Cerebellar nuclear complex (tissue), 1 donor: ENCODE measurements at places on chromosomes 1 and 21.

- DNase-seq, result no peak
These were observed 45.6 kb downstream of the CHAF1B start for GRCh38 chr21:36430841-36431240.

DNA sequence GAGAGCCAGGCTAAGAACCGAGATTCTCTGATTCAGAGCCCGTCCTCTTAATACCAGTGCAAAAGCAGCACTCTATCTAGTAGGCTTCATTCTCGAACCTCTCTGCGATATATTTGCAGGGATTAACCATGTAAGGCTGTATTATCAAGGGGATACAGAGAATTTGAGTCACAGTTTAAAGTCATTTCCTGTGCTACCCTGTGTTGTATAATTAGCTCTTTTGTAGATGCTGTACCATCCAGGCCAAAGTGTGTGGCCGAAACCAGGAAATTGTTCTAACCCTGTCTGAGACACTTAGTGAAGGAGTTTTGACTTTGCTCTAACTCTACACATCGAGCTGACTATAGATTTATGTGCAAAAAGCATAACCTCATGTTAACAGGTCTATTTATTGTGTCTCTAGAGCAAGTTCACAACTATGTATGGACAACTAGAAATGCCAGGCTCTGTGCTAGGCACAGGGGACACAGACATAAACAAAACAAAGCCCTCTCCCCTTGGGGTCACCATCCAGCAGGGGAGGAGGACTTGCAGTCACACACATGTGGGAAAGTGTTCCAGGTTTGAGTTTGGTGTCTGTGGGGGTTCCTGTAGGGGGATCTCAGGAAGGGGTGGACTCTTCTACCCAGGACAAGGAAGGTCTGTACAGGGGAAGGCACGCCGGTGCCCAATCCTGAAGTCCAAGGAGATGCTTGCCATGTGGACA is 182.2 kb downstream of the DHRS3 start:
- no peak for DNase-seq

DNA sequence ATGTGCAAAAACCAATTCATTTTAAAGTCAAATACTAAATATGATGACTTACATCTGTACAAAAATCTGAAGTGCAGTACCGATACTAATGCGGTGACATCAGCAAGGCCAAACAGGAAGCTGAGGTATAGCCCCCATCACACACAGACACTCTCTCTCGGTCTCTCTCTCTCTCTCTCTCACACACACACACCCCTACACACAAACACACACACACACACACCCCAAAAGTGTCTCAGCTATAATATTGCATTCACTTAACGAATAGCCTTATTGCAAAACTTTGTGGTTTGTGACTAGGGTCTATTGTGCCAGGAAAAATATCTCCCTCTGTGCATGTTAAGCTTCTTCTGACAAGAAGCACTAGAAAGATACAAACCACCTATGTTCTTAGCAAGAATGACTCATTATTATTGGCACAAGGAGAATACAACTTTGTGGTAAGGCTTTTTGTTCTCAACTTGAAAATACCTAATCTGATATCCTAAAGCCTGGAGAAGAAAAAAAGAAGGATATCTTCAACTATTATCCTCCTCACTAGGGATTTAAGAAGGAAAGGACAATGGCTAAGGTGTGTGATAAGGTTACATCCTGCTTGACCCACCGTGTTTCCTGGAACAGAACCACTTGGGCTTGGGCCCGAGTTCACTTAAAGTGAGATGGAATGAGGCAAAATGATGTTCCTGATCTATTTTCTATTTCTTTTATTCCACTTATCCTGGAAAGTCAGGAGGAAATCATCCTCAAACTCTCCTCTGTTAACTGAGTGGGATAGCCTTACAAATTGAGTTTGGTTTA is 107.1 kb downstream of the NIBAN1 start:
- DNase-seq, result no peak

DNA sequence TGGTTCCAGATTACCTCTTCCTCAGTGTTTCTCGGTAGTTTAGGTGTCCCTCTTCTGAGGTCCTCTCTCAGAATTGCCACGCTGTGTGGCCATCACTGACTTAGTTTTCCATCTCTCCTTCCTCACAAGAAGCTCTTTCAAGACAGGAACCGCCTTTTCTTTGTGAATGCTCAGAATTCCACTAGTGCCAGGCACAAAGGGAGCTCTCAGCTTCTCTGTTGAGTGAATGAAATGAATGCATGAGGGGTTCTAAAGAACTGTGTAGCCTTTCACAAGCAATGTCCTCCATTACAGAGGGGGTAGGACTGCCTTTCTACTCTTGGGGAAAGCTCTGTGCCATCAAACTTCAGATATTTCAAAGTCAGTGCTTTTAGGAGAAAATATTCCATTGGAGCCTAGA is 546.8 kb downstream of the RWDD3 start:
- DNase-seq, result no peak

DNA sequence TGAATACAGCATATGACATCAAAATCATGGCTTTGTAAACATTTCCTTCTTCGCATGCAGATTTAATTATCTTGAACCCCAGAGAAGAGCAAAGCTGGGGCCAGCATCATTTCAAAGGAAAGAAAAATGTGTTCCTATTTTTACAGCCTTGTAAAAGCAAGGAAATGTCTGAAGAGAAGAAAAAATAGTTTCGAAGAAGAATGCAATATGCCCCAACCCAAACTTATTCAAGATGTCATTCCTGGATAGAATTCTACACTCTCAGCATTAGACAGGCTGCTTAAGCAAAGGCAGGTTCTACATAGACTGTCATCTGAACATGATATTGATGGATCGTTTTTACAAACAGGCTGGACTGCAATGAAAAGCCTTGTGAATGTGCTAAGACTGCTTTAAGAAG is 900.8 kb downstream of the TTLL7 start:
- DNase-seq, result no peak

GRCh38 chr21:26513212-26513611 is 59.9 kb downstream of the CYYR1 start:
- DNase-seq, result no peak

- DNase-seq, result no peak
These were observed 18.9 kb upstream of the CCT8 start for GRCh38 chr21:29092102-29092959.

- no peak for DNase-seq
These were observed 9.7 kb downstream of the DESI2 start for GRCh38 chr1:244662599-244662998.

- DNase-seq, result no peak
These were observed 46.4 kb upstream of the ERG start for GRCh38 chr21:38544661-38545060.

- no peak for DNase-seq
These were observed 83.0 kb upstream of the BACH1 start for GRCh38 chr21:29215709-29216108.
